ENCODE measurements at places on chromosomes 7 and 10.

- peak; percentile 74 for DNase-seq
Observed at GRCh38 chr7:455110-455928, 64.3 kb downstream of the PDGFA start.

GRCh38 chr7:5629941-5630340 lies 151.5 kb downstream of the RNF216 start:
- DNase-seq: peak; percentile 57

DNA sequence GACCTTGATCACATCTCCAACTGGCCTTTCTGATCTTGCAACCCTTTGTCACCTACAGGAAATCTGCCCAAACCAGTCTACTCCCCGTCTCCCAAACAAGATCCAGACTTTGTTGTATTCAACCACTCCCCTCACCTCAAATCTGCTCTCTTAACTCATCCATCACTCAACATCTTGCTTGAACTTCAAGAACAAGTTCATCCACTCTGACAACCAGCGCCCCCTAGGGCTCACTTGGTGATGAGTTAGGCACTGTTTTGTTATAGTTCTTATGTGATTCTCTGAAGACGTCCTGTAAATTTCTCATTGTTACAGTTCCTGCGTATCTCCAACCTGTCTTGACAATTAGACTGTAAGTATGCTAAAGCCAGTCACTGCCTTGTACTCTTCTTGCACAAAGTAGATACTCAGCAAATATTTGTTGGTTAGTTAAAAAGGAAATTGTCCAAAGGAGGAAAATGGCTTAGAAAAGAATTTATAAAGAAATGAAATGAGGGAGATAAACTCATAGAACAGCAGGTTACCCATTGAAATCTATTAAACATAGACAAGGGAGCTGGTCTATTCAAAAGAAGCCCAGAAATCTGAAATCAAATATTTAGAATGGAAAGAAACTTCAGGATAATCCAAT lies 5.3 kb downstream of the FRMD4A start:
- DNase-seq: peak; percentile 38

GRCh38 chr10:131093795-131094366 lies 217.6 kb downstream of the TCERG1L start:
- DNase-seq: no peak

- DNase-seq: no peak
Observed at GRCh38 chr10:13218878-13219277, 15.3 kb downstream of the UCMA start.

All from fibroblast of pulmonary artery (primary cell).